Activated T-helper 1 cell treated with Interleukin-2 at 50 U/mL for 16 hours (primary cell): ENCODE measurements at places on chromosomes 4 and X.
A peak's percentile ranks its signal among the peaks of the same experiment; 100 is the strongest.

GRCh38 chr4:88533088-88533790 is 9.7 kb upstream of the PYURF start:
- no peak for DNase-seq

- DNase-seq = no peak
These were observed 27.8 kb upstream of the FTHL17 start for GRCh38 chrX:31099536-31100090.

DNA sequence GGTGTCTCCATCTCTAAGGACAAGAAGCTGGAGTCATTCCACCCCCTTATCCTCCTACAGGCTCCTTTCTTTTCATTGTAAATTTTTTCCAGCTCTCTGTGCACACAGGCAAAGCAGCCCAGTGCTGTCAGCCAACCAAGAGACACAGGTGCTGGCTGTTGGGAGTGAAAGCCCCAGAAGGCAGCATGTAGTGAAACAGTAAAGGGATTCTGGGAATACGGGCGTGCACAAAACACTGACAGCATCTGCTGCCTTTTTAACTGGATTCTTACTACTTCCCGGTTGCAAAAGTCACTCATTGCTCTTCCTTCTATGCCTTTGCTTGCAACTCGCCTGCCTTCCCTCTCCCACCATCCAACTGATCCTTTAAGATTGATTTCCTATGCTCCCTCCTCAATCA is 208.6 kb upstream of the PRPS2 start:
- no peak for DNase-seq

GRCh38 chr4:189940178-189941004 is at the start of gene FRG1:
Gene FRG1, plus strand, starts transcription at chr4:189940872. Its CDS starts 138 bp downstream, at chr4:189941010.
- DNase-seq = peak; percentile 95

DNA sequence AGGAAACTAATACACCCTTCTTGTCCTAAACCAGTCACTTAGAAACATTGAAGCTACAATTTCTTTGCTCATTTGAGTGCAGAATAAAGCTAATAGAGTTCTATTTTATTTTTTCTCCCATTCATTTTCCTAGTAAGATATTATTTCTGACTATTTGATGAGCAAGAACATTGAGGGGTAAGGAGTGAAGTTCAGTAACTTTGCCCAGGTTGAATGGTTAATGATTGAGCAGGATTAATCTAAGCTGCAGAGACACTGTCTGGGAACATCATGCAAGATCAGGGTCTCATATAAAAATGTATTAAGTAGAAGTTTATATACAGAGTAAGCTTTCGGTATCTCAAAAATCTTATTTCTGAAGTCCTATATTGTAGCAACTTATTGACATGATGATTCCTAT is 102.4 kb upstream of the LIMCH1 start:
- no peak for DNase-seq

DNA sequence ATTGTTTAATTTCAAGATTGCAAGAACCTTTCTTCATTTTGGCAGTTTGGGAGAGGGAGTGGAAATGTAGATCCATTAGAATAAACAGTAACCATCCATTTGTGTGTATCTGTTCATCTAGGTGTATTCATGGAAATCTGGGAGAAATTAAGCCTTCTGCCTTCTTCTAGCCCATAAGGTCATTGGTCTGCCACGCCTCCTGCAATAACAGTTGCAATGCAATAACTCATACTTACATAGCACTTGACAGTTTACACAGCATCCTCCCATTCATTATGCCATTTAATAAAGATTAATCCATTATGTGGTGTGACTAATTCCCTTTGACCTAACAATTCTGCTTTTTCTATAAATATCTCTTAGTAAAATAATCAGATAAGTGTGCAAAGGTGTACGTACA is 42.6 kb downstream of the SHROOM4 start:
- DNase-seq = no peak
